ENCODE measurements at places on chromosomes 2 and 18. TPM values are rescaled to one million over a fixed set of nuclear protein-coding genes. Genes with fewer than 3 reads are reported as not detected.
A peak's percentile ranks its signal among the peaks of the same experiment; 100 is the strongest.

The ST6GAL2 gene
- total RNA-seq = 8.3 TPM

The GKN1 gene
- total RNA-seq = not detected

The RNF144A gene
- 40.2 TPM for total RNA-seq

The BARD1 gene
- total RNA-seq = 29.1 TPM

- H3K36me3 ChIP-seq = no peaks in the 10 kb centered on the region
- no peaks in the 10 kb centered on the region for H3K27me3 ChIP-seq
- no peak overlapping the region for H3K4me3 ChIP-seq
- no peak for DNase-seq
- peaks cover 19% of the 10 kb centered on the region for H3K4me1 ChIP-seq
These were observed 79.5 kb upstream of the YWHAQ start for GRCh38 chr2:9710311-9710710.

- no peaks in the 10 kb centered on the region for H3K27me3 ChIP-seq
- no peak for DNase-seq
- no peak overlapping the region for H3K27ac ChIP-seq
- no peak overlapping the region for H3K4me3 ChIP-seq
- H3K36me3 ChIP-seq = no peaks in the 10 kb centered on the region
These were observed 103.4 kb upstream of the CAVIN2 start for GRCh38 chr2:191950132-191950874.

- no peaks in the 10 kb centered on the region for H3K36me3 ChIP-seq
- no peak overlapping the region for H3K4me3 ChIP-seq
- peaks cover 3% of the 10 kb centered on the region for H3K27me3 ChIP-seq
These were observed 327.5 kb upstream of the HNRNPA3 start for GRCh38 chr2:176885001-176885643.

DNA sequence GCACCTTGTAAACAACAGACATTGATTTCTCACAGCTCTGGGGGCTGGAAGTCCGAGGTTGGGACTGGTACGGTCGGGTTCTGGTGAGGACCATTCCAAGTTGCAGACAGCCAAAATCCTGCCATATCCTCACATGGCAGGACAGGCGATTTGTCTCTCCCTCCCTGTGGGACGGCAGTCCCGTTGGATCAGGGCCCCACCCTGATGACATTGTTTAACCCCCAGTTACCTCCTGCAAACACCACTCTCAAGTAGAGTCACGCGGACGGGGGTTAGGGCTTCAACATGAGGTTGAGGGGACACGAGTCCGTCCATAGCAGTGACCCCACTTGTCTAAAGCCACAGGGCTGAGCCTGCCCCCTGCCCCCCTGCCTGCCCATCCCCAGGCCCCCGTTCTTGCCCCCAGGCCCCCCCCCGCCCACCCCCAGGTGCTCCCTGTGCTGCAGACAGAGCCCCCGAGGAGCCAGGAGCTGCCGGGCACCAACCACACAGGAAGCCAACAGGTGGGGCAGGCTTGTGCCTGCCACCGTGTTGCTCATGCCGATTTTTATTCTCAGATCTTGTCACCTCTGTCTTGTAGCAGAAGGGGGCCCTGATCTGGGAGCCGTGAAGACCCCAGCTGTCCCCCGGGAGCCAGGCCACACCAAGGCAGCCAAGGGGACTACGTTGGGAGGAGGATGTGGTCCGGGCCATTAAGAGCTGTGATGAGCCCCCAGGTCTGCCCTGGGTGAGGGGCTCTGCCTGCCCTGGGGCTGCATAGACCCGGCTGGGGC, 82.2 kb downstream of the NFATC1 start:
- no peak overlapping the region for H3K4me3 ChIP-seq
- peaks cover 2% of the 10 kb centered on the region for H3K36me3 ChIP-seq
- DNase-seq = no peak
- H3K27me3 ChIP-seq = no peaks in the 10 kb centered on the region
- H3K4me1 ChIP-seq = no peaks in the 10 kb centered on the region

- no peak for DNase-seq
- H3K4me3 ChIP-seq = peak overlapping the region; percentile 84
- peak overlapping the region; percentile 90 for H3K27ac ChIP-seq
These were observed 15.8 kb downstream of the PTPN18 start for GRCh38 chr2:130371723-130372054.

Data from progenitor cell of endocrine pancreas (in vitro differentiated cells).